ENCODE measurements at places on chromosomes 4 and X. TPM values are rescaled to one million over a fixed set of nuclear protein-coding genes. Genes with fewer than 3 reads are reported as not detected.
A peak's percentile ranks its signal among the peaks of the same experiment; 100 is the strongest.

GRCh38 chrX:118523920-118524319, 28.3 kb downstream of the DOCK11 start:
- DNase-seq, result no peak

- no peak for DNase-seq
These were observed 131.5 kb downstream of the QDPR start for GRCh38 chr4:17380347-17380746.

- DNase-seq, result no peak
These were observed 734.7 kb upstream of the FAM241A start for GRCh38 chr4:111410571-111410970.

- DNase-seq, result no peak
These were observed 67.4 kb downstream of the IRF2 start for GRCh38 chr4:184406958-184407391.

- DNase-seq, result peak; percentile 30
These were observed 944 bp downstream of the FUNDC2 start for GRCh38 chrX:155027509-155028066.

Gene CYBB
- total RNA-seq, result not detected

Gene TMEM271
- not detected for total RNA-seq
